ENCODE measurements at places on chromosomes 7 and 10.

GRCh38 chr7:30877015-30877769 is 34.5 kb upstream of the AQP1 start:
- no peak for DNase-seq

DNA sequence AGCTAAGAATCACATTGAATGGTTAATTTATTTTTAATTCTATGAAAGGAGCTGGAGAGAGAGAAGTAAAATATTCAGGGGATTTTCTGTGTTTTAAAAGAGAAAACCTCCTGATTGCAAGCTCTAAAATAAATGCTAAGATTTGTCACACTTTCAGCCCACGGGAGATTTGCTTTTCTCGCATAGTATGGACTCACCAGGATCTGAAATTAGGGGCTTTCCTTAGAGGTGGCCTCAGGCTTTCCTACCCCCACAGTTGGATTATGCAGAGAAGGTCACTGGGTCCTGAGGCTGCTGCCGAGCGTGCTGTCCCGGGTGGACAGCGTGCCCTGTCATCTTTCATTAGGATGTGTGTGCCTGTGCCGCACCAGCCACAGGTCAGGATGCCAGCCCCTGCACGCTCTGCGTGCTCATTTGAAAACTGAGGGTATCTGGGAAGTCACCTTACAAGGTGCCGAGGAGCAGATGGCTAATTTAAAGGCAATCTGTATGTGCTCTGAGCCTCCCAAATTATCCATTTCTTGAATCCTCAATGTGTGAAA is 258.8 kb downstream of the CELF2 start:
- no peak for DNase-seq

GRCh38 chr7:139773371-139773770 is 4.4 kb downstream of the HIPK2 start:
- DNase-seq: no peak

- DNase-seq: no peak
Measured at GRCh38 chr7:155341463-155341983, 43.8 kb downstream of the INSIG1 start.

GRCh38 chr7:138077809-138078208 is 1.6 kb downstream of the AKR1D1 start:
- no peak for DNase-seq

Data from esophagus squamous epithelium (tissue), 5 donors.